ENCODE measurements at places on chromosomes 4 and X.

DNA sequence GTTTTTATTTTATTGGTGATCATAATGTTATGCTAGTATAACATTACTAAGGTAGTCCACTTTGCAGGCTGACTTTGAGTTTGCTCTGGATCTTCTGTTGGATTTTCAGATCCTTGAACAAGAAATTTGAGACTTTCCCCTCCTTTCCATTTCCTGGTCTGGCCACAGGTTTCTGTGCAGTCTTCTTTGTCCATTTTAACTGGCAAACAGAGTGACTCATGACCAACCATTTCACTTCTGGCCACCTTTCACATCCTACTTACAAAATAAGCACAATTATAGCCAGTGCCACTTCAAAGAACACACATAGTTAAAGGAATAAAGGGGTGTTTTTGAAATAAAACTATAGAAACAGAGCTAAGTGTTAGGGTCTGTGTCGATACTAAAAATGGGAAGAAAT lies 8.4 kb downstream of the ANK2 start:
- DNase-seq: no peak

- DNase-seq: no peak
These were observed 9.9 kb upstream of the GABRE start for GRCh38 chrX:151984328-151984727.

GRCh38 chrX:31093639-31093975 lies 21.8 kb upstream of the FTHL17 start:
- no peak for DNase-seq

DNA sequence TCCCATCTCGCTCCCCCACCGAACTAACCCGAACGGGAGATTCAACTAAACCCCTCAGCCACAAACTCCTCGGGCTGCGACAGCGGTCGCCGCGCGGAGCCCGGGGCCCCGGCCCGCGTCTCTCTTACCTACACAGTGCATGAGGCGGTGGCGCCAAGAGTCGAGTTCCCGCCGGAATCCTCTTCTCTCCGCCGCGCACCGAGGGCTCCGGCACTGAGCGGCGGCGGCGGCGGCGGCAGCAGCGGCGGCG lies 160 bp downstream of the LCORL start:
- DNase-seq: no peak

DNA sequence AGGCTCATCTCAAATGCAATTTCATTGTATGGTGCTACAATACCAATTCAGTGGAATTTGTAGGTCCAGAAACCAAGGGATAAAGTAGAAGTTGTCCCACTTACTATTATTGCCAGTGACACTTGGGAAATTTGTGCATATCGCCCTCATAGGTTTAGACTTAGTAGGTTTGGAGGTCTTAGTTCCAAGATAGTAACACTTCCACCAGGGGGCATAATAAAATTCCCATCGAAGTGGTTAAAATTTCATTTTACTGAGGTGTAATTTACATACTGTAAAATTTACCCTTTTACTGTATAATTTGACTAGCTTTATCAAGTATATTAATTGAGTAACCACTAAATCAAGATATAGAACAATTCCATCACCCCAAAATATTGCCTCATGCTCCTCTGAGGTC lies 174.6 kb downstream of the INPP4B start:
- no peak for DNase-seq

DNA sequence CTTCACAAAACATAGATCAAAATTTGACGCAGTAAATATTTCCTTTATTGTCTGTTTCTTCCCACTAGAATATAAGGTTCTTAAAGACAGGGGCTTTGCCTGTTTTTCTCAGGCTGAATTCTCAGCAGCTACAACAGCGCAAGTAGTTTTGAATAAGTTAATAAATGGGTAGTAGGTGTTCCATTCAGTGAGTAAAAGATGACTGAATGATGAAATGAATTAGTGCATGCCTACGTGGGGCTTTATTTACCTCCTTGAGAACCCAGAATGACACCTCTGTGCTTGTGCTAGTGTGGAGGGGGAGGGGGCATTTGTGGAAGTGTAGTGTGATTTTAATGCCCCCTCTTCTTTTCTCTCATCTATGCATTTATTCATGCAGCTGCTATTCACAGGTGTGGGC lies 278.9 kb downstream of the FBXW7 start:
- DNase-seq: no peak

Data from mesendoderm (in vitro differentiated cells).